ENCODE measurements at places on chromosomes 12 and 14.
A peak's percentile ranks its signal among the peaks of the same experiment; 100 is the strongest.

GRCh38 chr14:31937730-31938346 is 139.3 kb upstream of the ARHGAP5 start:
- DNase-seq: peak; percentile 93

- peak; percentile 17 for DNase-seq
Measured at GRCh38 chr12:12975322-12976077, 23.5 kb upstream of the GPRC5D start.

DNA sequence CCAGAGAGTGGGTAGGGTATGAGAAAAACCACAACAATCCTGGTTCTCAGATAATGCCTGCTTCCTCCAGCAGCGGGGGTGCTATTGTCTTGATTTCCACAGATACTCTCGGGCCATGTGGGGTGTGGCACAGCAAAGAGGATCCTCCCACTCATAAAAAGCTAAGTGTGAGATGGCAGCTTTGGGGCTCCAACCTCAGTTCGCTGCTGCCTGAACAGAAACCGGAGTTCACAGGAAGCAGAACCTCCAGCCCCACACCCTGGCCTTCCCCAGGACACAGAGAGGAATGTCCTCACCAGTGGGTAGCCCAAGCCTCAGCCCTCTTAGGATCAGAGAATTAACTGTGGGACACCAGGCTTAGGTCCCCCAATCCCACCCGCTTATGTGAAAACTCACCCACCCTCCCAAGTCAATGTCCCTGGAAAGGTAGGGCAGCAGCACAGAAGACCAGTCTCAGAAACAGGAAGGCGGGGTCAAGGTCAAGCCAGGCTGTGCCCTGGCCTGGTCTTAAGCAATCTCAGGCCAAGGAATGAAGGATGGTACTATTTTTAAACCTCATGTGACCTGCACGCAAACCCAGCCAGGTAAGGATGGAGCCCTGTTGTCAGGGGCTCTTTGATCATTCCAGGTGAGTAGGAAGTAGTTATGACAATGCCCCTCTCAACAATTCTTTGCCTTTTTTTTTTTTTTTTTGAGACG is 9.0 kb downstream of the KCTD10 start:
- no peak for DNase-seq

- DNase-seq: no peak
Measured at GRCh38 chr12:31523306-31523705, 67.6 kb downstream of the DENND5B start.

Measured in activated CD4-positive, alpha-beta T cell treated with anti-CD3 and anti-CD28 coated beads, Interleukin-2, amount 50 U/mL, for 16 hours (primary cell).